ENCODE measurements at places on chromosomes 7 and 10.

DNA sequence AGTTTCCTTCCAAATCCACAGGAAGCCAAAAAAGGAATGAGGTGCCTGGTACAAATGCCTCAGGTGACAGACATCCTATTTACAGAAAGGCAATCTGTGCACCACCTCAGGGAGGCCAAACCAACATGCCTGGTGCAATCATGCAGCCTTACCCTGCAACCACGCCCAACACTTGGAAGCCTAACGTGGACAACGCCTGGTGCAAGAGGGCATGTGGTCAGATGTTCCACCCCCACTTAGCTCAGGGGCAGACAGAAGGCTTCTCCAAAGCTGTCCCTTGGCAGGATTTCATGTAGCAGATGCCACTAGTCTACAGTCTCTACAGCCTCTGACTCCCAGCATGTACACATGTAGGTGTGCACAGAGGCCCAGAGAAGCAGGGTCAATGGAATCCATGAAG lies 89.5 kb downstream of the KCNMA1 start:
- no peak for DNase-seq

- DNase-seq = no peak
Measured at GRCh38 chr10:102845352-102845902, 8.2 kb upstream of the CYP17A1 start.

DNA sequence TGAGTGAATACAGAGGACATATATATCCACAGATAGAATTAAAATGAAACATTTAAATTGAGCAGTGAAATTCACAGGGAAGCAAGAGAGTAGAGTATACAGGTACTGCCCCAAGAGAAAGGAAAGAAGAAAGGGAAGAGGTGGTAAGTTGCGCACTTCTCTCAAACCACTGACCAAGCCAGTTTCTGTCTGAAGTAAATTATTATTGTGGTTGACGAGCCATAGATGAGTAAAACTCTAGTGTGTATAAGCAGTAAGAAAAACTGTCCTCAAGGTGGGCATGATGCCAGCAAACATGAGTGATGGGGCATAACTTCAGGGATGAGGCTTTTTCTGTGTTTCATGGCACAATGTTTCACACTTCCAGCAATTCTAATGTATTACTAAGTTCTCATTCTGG lies 4.4 kb upstream of the BET1 start:
- DNase-seq = no peak

GRCh38 chr7:141695803-141696289 lies 6.1 kb downstream of the DENND11 start:
- no peak for DNase-seq

GRCh38 chr7:129774359-129774758 lies 162.8 kb downstream of the NRF1 start:
- no peak for DNase-seq

- no peak for DNase-seq
Measured at GRCh38 chr7:13042605-13043236, 355.3 kb downstream of the ARL4A start.

DNA sequence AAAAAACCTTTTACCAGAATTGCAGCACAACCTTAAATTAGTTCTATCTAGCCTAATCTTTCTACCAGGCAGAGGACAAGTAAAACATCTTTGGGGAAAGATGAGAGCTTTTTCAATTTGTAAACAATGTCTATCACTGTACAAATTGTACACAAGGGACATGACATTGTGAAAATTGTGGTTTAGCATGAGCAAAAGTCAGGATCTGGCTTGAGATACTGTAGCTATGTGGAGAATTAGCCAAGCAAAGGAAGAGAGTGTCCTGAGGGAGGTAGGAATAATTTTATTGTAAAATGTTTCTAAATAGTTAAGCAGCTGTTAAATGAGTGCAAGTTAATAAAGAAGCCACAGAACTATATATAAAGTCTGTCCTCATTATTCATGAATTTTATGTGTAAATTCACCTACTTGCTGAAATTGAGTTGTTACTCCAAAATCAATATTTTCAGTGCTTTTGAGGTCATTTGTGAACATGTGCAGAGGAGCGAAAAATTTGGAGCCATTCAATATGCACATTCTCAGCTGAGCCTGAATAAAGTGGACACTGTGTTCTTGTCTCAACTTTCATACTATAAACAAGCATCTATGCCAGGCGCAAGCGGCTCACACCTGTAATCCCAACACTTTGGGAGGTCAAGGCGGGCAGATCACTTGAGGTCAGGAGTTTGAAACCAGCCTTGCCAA lies 42.8 kb upstream of the POM121L12 start:
- no peak for DNase-seq

DNA sequence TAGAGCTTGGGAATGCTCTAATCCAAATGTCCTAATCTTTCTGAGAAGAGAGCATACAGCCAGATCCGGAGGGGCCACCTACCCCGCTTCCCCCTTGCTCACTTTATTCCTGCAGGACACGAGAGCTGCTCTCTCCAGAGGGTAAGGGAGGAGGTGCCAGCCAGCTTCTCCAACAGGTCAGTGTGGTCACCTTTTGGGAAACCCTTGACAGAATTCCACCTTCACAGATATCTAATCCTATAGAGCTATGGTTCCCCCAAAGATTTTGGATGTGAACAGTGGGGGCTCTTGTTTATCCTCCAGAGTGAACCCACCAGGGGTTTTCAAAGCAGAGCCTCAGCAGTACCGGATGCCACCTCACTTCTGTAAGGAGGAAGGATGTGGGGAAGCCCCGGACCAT lies 34.6 kb upstream of the C10orf90 start:
- no peak for DNase-seq

DNA sequence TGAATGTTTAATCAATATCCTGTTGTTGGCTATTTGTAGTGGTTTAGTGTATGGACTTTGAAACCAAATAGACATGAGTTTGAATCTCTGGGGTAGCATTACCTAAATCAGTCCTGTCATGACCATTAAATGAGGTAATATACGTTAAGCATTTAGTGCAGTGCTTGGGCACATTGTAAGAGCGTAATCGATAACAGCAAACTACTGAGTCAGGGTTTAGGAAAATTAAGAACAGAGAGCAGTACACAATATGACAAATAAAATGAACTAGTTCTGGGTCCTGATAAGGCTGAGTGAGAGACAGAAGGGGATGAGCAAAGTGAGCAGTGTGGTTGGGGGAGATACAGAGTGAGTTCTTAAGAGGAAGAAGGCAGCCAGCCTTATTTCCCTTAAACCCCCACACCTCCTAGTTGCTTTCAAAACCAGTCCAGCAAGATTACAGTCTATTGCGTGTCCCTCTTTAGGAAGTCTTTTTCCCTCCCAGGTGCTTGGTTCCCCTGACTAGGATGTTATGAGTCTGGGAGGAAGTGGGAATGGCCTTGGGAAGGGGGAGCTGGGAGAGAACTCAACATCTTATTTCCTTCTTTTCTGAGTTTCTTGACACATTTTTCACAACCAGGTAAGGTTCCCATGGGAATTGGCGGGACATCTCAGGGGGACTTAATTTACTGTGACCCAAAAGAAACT lies 171.0 kb downstream of the SND1 start:
- DNase-seq = no peak

DNA sequence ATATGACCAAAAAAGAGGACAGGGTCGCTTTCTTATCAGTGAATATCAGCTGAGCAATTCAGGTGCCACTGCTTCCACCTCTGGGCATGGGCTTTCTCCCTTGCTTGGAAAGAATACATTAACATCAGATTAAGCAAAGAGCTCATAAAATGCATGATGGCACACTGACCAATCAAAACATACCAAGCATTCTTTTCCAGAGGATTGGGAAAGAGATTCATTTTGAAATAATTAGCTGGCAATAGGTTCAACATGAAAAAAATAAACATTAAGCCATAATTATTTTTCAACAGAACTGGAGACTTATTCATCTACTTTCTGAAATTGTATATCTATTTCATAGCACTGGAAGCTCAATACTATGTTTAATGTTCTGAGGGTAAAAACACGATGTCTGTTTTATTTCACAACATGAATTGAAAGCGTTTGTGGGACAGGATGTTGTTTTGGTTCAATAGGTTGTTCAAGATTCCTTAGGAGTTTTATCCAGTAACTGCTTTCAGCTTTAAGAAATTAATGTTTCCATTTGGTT lies 53.2 kb downstream of the TFAM start:
- no peak for DNase-seq
